Vagina (tissue), 2 donors: ENCODE measurements at places on chromosomes 5 and 9.

DNA sequence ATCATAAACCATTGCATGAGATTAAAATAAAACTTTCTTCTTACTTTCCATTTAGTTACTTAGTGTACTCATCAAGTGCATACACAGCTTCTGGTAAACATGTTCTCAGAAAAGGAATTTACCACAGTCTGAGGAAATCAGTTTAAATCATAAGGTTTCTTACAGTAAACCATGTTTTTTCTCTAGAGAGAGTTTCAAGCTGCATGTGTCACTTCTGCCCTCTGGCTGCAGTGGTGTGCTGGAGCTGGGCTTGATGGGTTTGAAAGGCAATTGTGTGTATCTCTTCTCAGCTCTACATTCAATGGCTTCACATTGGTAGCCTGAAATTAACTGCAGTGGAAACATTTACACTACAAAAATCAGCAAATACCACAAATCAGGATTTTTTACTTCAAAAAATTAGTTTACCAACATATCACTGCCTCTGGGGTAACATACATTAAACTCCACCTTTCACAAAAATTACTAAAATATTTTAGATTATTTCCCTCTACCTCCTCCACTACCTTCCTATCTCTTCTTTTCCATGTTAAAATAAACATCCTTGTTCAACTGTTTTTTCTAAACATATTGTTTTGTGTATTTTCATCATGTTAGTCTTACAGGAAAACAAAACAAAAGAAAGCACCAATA, 414.3 kb downstream of the ANXA1 start:
- DNase-seq = no peak

- no peak for DNase-seq
Measured at GRCh38 chr5:157222506-157223230, 42.0 kb downstream of the ITK start.

DNA sequence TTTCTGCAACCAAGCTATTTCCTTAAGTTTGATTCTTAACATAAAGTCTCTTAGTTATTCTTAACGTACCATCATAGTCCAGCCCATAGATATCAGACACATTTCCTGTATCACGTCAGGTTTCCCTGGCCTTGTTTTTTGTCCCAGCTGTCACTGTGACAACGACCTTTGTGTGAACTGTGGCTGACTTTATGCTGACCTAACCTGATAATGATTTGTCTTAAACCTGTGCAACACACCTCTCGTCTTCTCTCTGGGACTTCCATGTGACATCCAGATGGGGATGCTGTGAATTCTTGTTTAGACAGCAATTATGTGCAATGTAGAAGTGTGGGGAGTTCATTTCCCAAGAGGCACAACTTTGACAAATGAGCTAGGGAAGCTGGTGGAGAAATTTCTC, 662.8 kb downstream of the PTPRD start:
- DNase-seq = no peak

GRCh38 chr9:93254061-93254481, 70.1 kb downstream of the WNK2 start:
- DNase-seq = no peak

- no peak for DNase-seq
Measured at GRCh38 chr9:99118782-99119466, 14.0 kb downstream of the TGFBR1 start.

DNA sequence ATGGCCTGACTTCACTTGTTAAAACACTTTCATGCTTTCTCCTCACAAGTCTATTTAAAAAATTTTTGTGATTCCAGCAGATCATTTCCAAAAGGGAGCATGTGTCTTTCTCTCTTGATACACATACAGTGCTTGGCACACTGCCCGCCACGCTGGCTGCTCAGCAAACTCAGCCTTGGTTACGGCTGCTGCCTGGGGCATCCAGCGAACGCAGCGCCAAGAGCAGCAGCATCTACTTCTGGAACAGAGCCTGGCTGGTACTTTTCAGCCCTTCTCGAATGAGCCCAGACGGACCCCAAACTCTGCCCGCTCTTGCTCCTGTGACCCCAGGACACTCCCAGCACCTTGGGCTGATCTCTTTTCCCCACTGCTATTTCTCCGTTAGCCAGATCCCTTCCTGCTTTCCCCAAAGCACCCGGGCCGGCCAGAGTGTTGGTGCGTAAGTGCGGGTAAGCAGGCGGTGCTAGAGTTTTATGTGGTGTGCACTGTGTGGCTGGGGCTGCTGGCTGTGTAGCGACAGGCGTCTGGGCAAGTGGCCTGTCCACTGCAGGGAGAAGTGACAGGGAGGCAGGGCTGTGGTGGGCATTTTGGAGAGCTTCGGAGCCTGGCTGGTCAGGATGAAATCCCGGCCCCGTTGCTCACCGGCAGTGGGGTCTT, 73.2 kb downstream of the SH3PXD2B start:
- no peak for DNase-seq

DNA sequence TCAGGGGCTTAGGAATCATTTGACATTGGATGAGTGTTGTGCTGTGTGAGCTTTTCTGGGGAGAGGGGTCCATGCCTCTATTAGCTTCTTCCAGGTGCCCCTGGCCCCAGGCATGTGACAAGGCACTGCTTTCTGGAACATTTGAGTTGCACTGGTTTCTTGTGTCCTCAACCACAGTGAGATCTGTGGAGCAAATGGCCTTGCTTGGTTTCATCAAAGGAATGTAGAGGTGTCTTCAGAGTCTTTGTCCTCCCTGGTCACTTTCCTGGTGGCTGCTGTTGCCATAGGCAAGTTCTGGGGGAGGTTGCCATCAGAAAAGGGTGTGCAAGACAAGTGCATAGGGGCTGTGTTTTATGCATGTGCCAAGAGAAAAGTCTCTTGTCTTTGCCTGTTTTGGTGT, 157.5 kb downstream of the MACROH2A1 start:
- peak; percentile 61 for DNase-seq

DNA sequence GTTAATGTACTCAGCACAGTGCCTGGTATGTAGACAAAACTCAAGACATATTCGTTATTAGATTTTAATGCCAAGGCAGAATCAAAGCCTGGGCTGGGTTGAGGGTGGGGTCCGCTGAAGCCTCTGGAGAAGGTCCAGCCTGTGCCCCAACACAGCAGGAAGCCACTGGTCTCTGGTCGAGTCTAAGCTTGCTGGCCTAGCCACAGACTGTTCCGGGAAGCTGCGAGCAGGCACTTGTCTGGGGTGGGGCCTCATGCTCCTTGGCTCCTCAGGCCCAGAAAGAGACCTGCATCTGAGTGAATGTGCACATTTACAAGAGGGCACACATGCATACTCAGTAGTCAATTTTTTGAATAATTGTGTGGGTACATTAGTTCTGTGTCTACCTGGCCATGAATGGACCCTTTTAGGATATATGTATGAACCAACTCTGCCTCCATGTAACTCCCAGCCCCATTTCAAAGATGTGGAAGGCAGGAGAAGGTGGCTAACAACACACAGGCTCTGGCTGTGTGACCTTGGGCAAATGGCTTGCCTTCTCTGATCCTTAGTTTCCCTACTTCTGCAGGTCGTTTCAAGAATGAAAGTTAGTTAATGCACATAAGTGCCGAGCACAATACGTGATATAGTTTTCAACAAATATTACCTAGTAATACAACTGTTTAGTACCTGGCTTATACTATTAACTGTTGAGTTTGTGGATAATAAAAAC, 18.3 kb downstream of the FAT2 start:
- no peak for DNase-seq

DNA sequence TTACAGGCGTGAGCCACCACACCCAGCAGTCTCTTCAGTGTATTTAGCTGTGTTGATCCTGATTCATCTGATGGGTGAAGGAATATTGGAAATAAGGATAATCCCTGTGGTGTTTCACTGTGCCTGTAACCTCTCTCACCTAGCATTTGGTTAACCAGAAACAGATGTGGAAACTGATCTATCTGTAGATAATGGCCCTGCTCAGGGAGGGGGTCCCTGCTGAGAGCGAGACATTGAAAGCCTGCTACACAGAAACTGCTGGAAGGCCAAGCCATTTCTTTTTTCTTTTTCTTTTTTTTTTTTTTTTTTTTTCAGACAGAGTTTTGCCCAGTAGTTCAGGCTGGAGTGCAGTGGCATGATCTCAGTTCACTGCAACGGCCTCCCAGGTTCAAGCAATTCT, 28.4 kb downstream of the QRFP start:
- no peak for DNase-seq

DNA sequence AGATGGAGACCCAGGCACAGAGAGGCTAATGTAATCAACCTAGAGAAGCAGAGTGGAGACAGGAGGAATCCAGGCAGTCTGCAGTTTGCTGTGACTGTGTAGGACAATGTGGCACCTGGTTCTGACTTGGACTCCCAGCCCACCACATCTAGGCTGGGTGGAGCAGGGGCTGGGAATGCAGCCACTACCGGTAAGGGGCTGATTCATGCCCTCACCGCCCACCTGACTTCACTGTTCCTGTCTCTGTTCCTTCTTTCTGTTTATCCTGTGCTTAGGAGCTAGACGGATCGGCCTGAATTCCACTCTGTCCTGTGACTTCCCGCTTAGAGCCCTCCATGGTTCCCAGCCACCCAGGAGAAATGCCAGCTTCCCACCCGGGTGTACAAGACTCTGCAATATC, 2.6 kb downstream of the PDLIM4 start:
- DNase-seq = no peak

DNA sequence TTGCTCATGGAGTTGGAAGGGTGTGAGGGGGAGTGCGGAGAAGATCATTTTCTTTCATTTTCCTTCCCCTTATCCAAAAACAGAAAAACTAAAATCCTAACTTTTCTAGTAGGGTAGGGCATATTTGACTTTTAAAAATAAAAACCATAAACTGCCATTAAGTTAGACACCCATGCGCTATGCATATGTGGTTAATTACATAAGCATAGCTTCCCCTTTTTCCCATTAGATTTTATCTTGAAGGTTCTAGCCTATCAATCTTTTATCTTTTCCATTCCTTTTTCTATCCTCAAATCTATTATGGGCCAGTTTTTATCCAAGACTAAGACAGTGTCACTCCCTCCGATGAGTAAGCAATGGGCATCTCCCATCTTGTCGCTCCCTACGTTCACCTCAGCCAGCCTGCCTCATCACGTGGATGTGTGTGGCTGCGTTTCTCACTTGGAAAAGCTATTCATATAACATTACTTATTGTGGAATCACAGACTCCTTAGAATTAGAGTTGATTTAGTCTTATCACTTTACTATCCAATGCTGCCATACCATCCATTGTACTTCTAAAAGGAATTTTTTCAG, 49.2 kb downstream of the PCSK5 start:
- no peak for DNase-seq

GRCh38 chr5:6712142-6712576, 1.1 kb upstream of the TENT4A start:
- peak; percentile 95 for DNase-seq

- no peak for DNase-seq
Measured at GRCh38 chr9:88593537-88594185, 58.7 kb downstream of the NXNL2 start.

DNA sequence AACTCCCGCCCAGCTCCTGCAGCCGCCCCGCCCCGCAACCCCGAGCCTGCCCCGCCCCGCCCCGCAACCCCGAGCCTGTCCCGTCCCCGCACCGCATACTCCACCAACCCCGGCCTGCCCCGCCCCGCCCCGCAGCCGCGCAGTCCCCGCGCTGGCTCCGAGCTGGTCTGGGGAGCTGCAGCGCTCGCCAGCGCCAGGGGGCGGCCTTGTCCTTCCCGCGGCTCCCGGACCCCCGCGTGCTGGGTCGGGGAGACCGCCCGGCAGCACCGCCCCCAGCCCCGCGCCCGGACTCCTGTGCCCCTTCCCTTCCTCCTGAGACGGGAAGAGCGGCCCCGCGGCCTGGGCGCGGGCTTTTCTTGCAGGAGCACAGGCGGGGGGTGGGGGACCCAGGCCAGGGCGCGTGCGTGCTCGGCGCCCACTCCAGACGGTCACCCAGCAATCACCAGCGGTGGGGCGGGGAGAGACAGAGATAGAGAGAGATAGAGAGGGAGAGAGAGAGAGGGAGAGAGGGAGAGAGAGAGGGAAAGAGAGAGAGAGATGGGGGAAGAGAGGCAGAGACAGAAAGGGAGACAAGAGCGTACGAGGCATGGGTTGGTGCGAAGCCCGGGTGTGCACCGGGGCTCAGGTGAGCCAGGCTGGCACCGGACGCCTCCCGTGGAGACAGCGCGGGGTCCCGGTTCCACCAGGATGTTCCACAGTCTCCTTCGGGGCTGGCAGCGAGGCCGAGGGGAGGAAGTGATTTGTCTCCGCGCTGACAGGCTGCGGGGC, 14.7 kb upstream of the TMEM250 start:
- no peak for DNase-seq

- DNase-seq = peak; percentile 99
Measured at GRCh38 chr5:62412549-62413329, at the start of gene IPO11. IPO11 (plus strand) TSS chr5:62412763; CDS start chr5:62437280, 24,517 bp downstream.

DNA sequence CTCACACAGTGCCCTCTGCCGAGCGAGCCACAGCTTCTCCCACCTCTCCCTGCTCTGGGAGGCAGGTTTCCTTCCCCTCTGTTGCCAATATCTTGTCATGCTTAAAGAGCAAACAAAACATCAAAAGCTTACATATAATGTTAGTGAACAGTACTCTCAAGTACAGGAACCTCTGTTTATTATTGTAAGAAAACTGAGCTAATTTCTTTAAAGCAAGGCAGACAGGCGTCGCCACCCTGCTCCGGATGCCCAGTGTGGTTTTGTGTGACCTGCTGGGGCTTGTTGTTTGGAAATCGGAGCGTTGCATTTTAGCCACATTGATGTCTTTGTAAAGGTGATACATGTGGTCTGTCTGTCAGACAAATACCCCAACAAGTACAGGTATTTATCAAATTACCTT, 401.4 kb upstream of the IRX1 start:
- no peak for DNase-seq

DNA sequence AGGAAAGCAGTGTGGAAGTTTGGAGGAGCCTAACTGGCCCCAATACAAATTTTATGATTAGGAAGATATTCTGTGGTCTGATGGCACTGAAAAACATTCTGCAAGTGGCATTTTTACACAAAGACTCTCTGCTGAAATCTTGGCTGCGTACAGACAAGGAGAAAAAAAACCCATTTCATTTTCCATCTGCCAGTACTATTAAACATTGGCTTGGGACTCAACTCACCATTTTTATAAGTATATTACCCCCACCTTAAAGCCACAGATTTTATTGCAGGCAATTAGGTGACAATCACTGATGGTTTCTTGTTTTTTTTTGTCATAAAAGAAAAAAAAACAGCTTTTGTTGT, 206.9 kb downstream of the PTTG1 start:
- DNase-seq = no peak

- no peak for DNase-seq
Measured at GRCh38 chr5:1312993-1313833, 18.3 kb upstream of the TERT start.

- no peak for DNase-seq
Measured at GRCh38 chr9:75414371-75415160, 326.3 kb downstream of the OSTF1 start.

GRCh38 chr5:148746826-148747535, 79.4 kb upstream of the ADRB2 start:
- DNase-seq = no peak
